NCI-H2081 treated with DMSO at 0.1 percent for 48 hours (cell line): ENCODE measurements at places on chromosomes 16 and 17.

- no peak for DNase-seq
Observed at GRCh38 chr16:25158401-25158800, 46.9 kb downstream of the LCMT1 start.

- no peak for DNase-seq
Observed at GRCh38 chr17:68179236-68179925, 68.5 kb upstream of the AMZ2 start.

- DNase-seq = no peak
Observed at GRCh38 chr17:14461227-14461548, 160.3 kb downstream of the HS3ST3B1 start.

- no peak for DNase-seq
Observed at GRCh38 chr16:337437-337836, 15.1 kb downstream of the AXIN1 start.
